DND-41 (cell line): ENCODE measurements at places on chromosomes 12 and 14.
A peak's percentile ranks its signal among the peaks of the same experiment; 100 is the strongest.

DNA sequence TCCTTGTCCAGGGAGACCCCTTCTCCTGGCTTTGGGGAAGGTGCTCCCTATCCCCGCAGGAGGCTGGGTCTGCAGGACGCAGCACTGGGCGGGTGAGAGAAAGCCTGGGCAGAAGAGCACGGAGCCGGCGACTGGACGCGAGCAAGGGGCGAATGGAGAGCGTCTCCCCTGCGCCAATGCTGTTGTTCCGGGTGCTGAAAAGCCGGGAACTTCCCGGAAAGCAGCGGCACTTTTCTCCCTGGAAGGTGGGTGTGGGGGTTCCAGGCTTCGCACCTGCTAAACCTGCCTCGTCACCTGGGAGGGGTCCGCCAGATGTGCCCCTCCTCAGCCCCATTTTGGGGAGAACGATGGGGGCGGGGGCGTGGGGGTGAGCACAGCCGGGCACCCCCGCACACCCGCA lies 417.1 kb upstream of the TMTC1 start:
- DNase-seq: no peak

GRCh38 chr12:76586764-76587395 lies 27.3 kb upstream of the OSBPL8 start:
- DNase-seq: peak; percentile 42

GRCh38 chr12:79168687-79169086 lies 304.1 kb downstream of the SYT1 start:
- no peak for DNase-seq

DNA sequence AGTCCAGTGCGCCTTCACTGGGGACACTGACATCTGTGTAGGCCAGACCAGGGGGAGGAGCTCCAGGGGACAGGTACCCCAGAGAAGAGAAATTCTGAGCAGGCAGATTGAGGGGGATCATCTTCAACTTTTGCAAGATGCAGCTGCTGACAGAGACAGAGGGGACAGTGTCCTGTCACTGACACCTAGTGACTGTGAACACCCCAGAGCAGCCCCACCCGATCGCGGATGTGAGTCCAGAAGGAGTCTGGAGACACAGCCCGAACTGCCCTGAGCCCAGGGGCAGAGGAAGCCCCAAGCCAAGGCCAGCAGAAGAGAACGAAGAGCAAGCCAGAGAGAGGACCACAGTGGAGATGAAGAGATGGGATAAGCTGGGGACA lies 21.7 kb upstream of the LRTM2 start:
- no peak for DNase-seq

- DNase-seq: no peak
Observed at GRCh38 chr14:101129521-101130167, 226.1 kb upstream of the RTL1 start.

DNA sequence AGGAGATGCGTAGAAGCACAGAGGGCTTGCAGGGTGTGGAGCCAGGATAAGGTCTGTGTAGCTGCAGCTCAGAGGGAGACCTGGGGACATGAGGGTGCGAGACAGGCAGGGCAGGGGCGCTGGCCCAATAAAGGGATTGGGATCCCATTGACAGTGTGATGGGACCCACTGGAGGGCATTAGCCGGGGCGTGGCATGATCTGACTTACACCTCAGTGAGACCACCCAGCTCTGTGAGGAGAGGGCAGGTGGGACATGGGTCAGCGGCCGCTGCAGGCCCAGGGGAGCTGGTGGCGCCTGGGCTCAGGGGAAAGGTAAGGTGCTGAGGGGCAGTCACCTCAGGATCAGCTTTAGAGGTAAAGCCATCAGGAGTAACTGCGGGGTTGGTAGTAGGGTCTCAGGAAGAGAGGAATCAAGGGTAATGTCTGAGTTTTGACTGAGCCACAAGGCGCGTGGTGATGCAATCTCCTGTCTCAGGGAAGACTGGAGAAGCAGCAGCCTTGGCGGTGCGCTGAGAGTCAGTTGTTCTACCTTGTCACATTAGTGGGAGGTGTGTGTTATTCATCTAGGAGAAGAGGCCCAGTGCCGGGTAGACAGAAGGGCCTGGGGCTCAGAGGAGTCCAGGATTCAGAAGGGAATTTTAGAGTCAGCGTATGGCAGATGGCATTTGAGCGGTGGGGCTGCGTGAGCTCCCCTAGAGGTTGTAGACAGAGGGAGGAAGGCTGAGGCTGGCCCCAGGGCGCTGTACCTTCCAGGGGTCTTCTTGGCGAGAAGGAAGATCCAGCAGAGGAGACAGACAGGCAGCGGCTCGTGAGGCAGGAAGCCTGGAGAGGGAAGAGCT lies 30.8 kb upstream of the BDKRB2 start:
- DNase-seq: no peak

DNA sequence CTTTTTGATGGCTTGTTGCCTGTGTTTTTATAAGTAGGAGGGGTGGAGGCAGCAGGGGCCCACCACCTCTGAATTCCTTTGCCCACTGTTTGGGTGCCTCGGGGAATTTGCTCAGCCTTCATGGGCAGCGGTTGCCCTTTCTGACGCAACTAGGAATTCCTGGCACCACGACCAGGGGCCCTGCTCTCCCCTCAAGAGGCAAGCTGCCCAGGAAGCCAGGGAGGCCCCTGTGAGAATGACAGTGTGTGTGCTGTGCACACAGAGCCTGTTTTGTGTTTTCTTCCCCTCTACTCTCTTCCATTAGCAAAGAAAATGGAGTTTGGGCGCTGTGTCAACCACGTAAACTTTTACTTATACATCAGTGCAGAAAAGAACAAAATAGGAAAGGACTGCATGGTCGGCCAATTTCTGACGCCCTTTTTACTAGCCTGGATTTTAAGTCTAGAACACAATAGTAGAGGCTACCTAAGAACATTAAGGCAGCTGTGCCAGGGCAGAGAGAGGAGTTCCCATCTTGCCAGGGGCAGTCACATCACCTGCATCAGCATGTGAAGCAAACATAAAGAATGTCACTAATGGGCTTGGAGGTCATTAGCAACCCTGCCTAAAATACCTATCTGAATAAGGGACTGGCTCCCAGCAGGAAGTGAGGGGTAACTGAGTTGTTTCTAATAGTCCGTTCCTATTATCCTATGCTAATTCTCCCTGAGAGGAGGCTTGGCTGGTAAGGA lies 17.9 kb upstream of the PTGR2 start:
- no peak for DNase-seq

DNA sequence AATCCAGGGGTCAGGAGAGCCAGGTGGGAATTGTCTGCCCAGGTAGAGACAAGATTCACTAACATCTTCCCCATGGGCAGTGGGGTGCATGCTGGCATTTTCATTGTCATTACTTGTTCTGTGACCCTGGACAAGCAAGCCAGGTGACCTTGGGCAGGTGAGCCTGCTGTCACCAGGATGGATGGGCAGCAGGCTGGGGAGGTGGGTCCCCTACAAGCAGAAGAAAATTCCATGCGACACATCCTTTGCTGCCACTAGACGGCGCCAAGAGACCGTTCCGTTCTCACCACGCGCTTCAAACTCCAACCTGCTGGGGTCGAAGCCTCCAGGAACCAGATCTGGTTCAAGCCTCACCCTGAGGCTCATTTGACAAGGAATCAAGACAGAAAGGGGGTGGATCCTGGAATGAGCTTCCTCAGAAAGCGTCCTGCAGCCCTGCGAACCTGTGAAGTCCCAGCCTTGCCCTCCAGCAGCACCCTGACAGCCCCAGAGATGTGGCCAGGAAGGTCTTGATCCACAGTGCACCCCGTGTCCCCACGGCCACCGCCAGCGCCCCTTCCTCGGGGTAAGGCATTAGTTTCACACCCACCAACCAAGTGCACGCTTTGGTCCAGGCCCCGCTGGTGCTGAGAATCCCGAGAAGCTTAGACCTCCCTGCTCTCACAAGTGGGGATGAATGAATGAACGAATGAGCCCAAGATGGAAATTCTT lies 3.2 kb upstream of the DYNC1H1 start:
- DNase-seq: peak; percentile 85

- peak; percentile 19 for DNase-seq
Observed at GRCh38 chr14:92973261-92973797, 50.4 kb downstream of the CHGA start.

GRCh38 chr12:28060871-28061270 lies 88.3 kb upstream of the PTHLH start:
- no peak for DNase-seq

- DNase-seq: no peak
Observed at GRCh38 chr14:105326568-105326867, 12.0 kb downstream of the PACS2 start.

- no peak for DNase-seq
Observed at GRCh38 chr14:104706733-104707607, 17.1 kb upstream of the ADSS1 start.

- no peak for DNase-seq
Observed at GRCh38 chr12:124893792-124894516, 20.5 kb downstream of the UBC start.

DNA sequence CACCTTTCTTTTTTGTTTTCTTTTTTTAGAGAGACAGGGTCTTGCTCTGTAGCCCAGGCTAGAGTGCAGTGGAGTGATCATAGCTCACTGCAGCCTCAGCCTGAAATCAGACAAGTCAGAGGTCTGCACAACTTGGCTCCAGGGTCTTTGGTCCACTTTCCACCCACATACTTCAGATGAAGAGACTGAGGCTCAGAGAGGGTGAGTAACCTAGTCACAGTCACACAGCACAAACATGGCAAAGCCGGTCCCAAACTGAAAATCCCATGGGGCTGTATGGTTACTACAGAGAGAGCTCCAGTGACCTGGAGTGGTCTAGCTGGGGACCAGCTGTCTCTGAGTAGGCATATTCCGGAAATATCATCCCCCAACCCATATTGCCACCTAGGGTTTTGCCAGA lies 19.2 kb downstream of the LHX5 start:
- DNase-seq: no peak

GRCh38 chr14:104393898-104394381 lies 185.6 kb upstream of the C14orf180 start:
- DNase-seq: peak; percentile 67

- no peak for DNase-seq
Observed at GRCh38 chr14:55754471-55754870, 174.5 kb downstream of the KTN1 start.

DNA sequence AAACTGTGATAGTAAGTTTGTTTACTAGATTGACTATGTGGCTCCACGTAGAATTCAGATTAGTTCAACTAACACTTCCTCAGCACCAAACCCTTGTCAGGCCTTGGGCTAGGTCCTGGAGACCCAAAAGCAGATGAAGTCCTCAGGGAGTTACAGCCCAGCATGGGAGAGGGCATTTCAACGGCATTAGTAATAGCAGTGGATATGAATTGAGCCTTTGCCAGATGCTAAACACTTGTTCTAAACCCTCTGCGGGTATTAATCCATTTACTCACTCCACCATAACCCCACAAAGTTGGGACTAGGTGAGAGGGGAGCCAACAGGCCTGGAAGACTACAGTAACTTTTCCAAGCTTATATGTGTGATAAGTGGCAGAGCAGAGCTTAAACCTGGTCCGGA lies 714.6 kb downstream of the DIO2 start:
- DNase-seq: no peak

DNA sequence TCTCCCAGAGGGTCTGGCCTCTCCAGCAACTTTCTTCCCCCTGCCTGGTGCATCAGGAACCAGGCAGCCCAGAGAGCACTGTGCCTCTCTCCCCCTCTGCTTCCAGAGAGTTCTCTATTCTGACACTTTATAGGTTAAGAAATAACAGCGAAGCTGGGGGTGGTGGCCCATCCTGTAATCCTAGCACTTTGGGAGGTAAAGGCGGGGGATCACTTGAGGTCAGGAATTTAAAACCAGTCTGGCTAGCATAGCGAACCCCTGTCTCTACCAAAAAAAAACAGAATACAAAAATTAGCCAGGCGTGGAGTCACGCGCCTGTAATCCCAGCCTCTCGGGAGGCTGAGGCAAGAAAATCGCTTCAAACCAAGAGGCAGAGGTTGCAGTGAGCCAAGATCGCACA lies 58.3 kb downstream of the ESRRB start:
- DNase-seq: no peak

GRCh38 chr14:99330316-99331240 lies 58.6 kb upstream of the BCL11B start:
- DNase-seq: no peak

DNA sequence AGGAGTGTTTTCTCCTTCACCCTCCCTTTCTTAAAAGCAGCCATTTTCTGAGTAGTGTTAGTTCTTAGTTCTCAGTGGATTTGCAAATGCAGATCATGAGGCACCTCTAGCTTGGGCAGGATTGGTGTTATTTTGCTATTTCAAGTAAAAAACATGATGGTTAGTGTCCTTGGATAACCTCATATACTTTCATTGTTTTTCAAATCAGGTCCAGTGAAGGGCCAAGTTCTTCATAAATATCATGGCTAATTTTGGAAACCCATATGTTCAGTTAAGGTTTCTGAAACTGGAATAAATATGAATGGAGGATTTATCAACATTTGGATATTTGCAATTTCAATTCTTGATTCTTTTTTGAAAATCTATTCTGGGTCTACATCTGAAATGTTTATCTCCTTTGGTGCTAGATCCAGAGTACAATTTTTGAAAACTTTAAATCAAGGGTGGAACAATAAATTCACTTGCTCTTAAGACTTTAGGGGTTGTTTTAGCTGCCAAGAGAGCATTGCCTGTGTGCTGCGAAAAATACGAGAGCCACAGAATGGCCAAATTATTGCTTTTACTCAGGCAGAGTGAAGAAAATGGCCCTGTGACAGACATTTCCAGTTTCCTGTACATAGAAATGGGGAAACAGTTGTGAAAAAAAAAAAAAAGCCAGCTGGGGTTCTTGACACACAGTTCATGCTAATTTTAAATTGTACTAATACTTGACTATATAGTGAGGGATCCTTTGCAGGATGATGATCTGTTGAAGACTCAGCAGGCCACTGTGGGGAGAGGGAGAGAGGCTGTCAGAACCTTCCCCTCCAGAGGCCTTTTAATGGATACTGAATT lies 104.6 kb downstream of the BICD1 start:
- DNase-seq: no peak

DNA sequence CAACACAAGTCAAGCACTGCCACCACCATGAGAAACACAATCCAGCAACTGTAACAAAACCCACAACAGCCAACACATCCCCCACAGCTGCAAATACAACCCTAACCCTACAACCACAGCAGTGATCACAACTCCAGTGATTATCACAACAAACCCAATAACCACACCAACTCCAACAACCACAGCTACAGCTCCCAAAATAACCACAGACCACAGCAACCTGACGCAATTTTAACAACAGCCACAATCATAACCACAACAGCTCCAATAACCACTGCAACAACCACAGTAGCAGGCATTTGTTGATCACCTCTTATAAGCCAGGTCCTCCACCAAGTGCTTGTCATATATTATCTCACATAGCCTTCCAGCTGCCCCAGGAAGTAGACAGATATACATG lies 42.2 kb upstream of the FAM181A start:
- no peak for DNase-seq

- DNase-seq: no peak
Observed at GRCh38 chr12:108356835-108357806, 18.0 kb upstream of the CMKLR1 start.

- no peak for DNase-seq
Observed at GRCh38 chr14:61080591-61081010, 99.6 kb downstream of the SLC38A6 start.
